Cerebellum (tissue), 4 donors: ENCODE measurements at places on chromosomes 12 and 14. TPM values are rescaled to one million over a fixed set of nuclear protein-coding genes. Genes with fewer than 3 reads are reported as not detected.

Gene PLEKHG3
- 5.9 TPM for total RNA-seq

GRCh38 chr12:62401631-62402030 lies 65.0 kb upstream of the MON2 start:
- no peak for DNase-seq

- DNase-seq, result no peak
Measured at GRCh38 chr12:17680220-17680619, 409.8 kb downstream of the RERGL start.

DNA sequence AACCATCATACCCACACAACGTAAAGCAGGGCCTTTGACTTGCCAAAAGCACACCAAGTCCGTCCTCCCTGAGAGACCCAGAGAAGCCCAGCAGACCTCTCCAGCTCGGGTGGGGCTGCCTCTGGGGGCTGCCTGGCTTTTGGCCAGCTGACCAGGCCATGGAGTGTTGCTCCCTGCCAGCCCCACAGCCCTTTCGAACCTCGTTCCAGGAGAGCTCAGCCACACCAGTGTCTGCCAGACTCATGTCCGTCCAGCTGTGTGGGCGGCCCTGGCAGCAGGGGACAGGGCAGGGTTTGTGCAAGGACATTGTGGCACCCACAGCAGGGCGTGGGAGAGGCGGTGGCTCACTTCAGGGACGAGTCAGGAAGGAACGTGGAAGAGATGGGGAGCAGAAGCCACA lies 22.6 kb upstream of the IRF2BPL start:
- no peak for DNase-seq

DNA sequence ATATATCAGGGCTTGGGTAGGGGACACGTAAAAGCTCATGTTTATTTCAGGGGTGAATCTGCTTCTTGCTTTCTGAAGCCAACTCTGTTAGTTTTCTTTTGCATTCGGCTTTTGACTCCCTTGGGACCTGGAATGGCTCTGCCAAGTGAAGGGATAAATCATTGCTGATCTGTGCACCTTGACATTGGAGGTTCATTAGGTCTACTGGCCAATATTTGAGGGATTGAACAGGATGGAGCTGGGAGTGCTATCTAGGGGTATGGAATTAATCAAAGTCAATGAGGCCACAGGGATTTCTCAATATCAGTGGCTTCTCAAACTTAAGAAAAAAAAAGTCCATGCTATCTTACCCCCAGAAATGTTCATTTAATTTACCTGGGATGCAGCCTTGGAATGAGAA lies 203.5 kb upstream of the RMST start:
- no peak for DNase-seq

- no peak for DNase-seq
Measured at GRCh38 chr12:95624589-95624988, 73.3 kb upstream of the USP44 start.

GRCh38 chr14:99990268-99991170 lies 74.7 kb upstream of the EVL start:
- no peak for DNase-seq

DNA sequence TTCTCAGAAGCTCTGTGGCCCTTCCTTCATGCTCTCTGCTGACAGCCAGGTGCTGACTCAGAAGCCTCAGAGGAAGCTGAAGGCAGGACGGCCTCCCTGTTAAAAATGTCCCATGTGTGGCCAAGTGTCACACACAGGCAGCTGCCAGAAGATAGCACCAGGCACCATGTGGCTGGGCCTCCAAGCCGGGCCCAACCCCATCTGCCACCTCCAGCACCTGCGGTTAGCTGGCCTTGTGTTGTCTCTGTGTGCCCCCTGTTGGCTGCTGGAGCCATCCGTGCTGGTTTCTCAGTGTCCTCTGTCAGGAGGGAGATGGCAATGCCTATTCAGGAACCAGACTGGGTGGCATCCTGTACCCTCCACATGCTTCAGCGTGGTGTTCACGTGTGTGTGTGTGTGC lies 63.2 kb downstream of the TSPAN11 start:
- DNase-seq, result peak; percentile 91

DNA sequence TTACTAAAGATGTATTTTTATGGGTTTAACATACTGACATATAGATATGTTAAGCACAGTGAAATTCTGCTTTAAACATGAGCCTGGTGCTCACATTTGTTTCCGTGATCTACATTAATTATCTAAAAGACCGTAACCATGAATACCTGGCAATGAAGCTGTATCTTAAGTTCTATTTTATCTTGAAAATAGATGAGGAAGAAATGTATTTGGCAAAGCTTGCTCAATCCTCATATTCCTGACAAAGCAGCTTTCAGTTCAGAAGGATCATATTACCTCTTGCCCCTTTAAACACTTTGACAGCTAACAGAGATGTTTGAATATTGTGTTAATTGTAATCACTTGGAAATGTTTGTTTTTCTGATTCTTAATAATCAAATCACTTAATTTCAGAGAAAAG lies 9.8 kb downstream of the EPYC start:
- no peak for DNase-seq

DNA sequence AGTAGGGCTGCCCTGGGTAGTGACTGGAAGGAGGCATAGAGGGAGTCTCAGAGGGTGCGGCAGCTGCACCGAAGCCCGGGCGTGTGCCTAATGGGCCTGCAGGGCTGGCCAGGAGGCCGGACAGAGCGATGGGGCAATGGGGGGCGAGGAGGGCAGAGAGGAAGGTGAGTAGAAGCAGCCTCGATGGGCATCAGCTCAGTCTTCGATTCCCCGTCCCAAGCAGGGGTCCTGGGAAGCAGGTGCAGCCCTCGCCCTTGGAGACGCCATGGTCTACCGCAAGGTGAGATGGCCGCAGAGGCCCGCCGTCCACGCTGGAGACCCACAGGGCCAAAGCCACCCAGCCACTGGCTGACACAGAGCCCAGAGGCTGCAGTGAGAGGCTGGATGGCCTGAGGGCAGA lies 70.8 kb downstream of the GALNT9 start:
- DNase-seq, result no peak

DNA sequence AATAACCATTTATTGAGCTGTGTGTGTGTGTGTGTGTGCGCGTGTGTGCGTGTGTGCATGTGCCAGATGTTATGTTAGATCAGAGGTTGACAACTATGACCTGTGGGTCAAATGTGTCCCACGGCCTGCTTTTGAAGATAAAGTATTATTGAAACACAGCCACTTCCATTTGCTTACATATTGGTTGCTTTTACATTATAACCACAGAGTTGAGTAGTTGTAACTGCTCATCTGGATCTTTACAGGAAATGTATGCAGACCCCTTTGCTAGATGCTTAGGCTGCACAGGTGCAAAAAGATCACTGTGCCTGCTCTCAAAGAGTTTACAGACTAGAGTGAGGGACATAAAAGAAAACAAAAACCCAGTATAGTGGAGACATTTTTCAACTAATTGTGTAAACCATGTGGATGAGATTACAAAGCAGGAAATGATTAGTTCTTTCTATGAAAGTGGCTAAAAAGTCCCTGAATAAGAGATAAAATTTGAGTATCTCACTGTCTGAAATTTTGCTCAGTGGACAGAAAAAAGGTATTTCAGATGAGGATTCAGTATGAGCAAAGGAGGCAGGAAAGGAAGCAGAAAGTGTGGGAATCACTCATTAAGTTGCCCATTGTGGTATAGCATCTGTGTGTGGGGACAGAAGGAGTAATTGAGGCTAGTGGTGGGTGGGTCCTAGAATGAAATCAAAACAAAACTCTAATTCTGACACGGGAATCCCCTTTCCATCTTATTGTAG lies 188.4 kb downstream of the PAH start:
- no peak for DNase-seq

DNA sequence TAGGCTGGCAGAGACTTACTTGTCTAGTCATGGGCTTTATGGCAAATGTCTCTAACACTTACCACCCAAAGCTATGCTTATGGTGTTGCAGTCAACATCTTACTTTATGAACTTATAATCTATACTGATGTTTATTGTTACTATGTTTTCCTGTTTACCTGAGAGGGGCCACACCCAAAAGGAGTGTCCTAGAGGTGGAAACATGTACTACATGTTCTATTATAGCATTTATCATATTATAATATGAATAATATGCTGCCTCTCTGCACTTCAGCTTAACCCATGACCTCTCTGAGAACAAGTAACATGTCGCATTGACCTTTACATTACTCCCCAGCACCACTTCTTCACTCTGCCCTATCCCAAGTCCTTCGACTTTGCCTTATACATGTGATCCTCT lies 501.8 kb downstream of the ETNK1 start:
- DNase-seq, result no peak

DNA sequence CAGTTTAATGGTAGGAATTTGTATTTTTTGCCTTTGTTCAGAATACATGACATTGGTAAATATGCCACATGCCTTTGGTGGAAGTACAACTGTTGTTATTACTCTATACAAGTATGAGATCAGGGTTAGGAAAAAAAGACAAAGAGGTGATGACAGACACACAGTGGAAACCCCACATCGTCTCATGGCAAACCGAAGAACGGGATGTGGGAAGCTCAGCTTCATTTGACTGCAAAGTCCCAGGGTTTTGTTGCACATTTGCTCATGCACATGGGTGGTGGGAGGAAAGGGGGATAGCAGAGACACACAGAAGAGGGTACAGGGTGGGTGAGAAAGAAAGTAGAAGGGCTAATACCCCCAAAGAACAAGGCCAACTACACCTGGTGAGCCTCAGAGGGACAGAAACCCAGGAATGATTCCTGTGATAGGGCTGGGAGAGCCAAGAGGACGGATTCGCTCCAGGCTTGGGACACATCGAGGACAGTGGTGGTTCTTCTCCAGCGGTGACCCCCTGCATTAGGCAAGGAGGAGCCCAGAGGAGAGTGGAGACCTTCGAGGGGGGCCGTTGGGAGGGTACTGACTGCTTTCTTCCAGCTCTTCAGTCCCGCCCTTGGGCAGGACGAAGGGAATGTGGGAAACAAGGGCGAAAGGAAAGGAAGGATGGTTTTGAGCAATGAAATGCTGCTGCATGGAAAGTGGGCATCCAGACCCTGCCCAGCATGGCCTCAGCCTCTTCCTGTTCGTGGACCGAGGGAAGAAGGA lies 8.1 kb downstream of the VAMP1 start:
- DNase-seq, result no peak
